LHCN-M2 (cell line): ENCODE measurements at places on chromosomes 13 and 19.
A peak's percentile ranks its signal among the peaks of the same experiment; 100 is the strongest.

DNA sequence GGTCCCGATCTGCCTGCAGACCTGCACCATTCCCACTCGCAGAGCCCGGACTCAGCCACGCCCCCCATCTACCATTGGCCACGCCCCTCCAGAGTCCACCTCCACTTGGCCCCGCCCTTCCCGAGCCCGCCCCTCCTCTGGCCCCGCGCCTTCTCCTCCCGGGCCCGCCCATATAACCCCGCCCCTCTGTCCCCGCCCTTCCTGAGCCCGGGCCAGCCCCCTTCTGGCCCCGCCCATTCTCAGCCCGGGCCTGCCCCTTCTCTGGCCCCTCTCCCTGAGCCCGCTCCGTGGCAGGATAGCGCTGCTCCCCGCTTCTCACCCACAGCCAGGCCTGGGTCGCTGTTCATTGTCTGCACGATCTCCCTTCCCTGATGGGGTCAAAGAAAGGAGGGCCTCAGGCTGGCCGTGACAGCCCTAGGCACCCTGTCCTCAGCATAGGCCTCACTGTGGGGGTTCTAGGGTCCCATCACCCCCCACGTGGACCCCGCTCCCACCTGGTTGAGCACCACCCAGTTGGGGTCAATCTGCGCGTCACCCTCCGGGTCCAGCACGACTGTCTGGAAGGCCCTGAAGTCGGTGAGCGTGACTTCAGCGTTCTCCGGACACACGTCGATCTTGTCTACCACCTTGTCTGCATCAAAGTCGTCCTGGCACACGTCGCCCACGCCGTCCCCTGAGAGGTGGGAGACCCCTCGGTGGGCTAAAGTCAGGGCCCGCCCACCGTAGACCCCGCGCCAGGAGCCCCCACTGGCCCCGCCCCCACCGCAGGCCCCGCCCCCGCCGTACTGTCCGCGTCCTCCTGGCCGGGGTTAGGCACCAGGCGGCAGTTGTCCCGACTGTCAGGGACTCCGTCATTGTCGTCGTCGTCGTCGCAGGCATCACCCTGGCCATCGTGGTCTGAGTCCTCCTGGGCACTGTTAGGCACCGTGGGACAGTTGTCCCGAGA lies 5.7 kb downstream of the COMP start:
- peak; percentile 45 for DNase-seq

- peak; percentile 82 for DNase-seq
Observed at GRCh38 chr19:2578901-2579677, 103.2 kb downstream of the GADD45B start.

GRCh38 chr13:40348096-40348679 lies 318.3 kb downstream of the FOXO1 start:
- DNase-seq, result no peak

DNA sequence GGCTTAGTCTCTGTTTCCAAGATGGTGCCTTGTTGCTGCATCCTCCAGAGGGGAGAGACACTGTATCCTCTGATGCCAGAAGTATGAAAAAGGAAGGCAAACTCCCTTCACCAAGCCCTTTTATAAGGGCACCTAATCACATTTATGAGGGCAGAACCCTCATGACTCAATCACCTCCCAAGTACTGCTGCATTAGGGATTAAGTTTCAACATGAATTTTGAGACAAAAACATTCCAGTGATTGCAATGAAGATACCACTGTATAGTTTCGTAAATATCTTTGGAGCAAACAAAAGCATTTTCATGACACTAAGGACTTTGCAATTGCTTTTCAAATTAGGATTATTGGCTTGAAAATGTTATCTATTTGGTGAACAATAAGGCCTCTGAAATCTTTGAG lies 63.8 kb downstream of the RNF17 start:
- no peak for DNase-seq

DNA sequence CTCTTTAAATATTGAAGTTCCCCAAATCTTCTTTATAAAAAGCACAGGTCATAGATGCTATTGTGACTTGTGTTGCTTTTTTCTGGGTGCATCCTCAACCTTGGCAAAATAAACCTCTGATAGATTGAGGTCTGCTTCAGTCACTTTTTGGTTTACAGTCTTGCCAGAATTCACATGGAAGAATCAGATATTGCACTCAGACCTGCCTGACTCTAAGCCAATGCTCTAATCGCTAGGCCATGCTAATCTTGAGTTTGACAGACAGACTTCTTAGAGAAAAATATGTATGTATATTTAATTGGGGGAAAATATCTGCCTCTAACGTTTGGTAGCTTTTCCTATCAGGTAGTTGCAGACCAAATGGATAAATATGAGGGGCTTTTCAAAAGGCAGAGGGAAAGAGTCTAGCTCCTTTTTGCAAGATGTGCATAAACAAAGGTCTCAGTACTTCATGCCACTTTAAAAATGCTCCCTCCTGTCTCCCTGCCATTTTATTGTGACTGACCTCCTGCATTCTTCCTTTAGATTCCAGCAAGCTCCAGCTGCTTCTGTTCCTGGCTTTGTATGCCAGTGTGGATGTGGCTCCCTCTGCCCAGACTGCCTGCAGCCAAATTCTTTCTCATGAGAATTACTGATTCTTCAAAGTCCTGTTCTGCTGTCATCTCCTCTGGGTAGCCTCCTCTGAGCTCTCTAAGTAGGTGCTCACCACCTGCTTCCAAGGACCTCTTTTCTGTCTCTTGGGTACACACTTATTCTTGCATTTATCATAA lies 42.4 kb upstream of the RFC3 start:
- no peak for DNase-seq

GRCh38 chr13:36369268-36370107 lies 23.3 kb upstream of the SPART start:
- DNase-seq, result no peak

GRCh38 chr19:47619763-47620162 lies 10.8 kb downstream of the BICRA start:
- DNase-seq, result no peak

DNA sequence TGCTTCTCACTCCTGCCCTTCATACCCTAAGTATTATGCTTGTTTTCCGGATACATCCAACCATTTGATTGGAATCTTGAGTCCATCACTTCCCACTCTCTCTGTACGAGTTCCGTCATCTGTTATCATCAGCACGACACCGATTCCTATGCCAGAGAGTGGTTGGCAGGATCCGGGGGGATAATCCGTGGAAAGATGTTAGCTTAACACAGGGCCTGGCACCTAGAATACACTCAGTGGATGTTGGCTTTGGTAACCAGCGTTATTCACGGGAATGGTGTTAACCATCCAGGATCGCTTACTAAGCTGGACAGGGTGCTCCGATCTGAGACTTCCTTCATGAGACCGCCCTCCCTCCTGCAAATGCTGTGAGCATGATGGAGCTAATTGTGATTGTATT lies 12.4 kb downstream of the VSTM2B start:
- no peak for DNase-seq

GRCh38 chr19:31054430-31054829 lies 294.8 kb downstream of the TSHZ3 start:
- DNase-seq, result peak; percentile 65

DNA sequence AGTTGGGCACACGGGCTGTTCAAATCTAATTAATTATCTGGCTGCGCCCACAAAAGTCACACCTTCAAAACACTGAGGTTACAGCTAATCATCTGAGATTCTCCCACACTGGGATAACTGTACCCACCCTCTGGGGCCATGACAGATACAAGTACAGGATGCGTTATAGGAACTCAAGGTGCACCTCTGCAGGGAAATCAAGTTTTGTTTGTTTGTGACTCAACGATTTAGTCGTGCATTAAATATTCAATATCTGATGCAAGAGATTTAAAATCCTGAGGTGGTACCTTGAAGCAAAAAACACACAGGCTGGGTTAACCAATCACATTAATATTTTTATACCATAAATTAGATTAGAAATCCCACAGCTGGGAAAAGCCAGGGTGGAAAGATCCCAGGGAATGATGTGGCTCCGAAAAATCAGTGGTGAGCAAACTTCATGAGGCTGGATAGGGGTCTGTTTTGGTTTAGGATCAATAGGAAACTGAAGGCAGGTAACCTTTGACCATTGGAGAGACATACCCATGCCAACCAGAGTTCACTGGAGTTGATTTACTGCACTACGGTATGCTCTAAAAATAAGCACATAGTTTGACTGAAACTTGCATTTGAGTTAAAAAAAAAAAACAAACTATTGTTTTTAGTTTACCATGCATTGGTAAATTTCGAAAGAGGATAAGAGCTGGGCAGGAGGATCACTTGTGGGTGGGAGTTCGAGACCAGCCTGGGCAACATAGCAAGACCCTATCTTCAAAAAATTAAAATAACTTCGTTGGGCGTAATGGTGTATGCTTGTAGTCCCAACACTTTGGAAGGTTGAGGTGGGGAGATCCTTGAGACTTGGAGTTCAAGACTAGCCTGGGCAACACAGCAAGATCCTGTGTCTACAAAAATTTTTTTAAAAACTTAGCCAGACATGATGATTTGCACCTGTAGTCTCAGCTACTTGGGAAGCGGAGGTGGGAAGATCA lies 23.9 kb upstream of the CEBPG start:
- no peak for DNase-seq

- peak; percentile 25 for DNase-seq
Observed at GRCh38 chr13:72782717-72783116, 784 bp downstream of the PIBF1 start.

DNA sequence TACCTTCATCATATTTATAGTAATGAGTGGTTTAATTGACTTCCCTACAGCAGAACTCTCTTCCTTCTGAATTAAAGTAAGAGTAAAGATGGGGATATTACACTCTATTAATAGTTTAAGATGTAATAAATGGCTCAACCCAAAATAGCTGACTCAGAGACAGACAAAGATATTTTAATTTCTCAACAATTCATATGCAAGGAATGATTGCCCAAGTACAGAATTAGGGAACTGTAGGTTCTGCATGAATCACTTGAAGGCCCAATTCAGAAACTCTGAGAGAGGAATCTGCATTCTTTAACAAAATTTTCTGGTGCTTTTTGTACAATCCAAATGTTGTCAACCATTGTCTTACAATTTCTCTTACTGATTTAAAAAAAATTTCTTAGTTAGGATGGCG lies 42.9 kb upstream of the PCDH9 start:
- DNase-seq, result peak; percentile 30

- no peak for DNase-seq
Observed at GRCh38 chr13:49545661-49546060, 39.7 kb downstream of the RCBTB1 start.

GRCh38 chr19:8592231-8593009 lies 15.2 kb upstream of the MYO1F start:
- DNase-seq, result peak; percentile 28

GRCh38 chr19:47430041-47430802 lies 10.9 kb upstream of the MEIS3 start:
- DNase-seq, result no peak

DNA sequence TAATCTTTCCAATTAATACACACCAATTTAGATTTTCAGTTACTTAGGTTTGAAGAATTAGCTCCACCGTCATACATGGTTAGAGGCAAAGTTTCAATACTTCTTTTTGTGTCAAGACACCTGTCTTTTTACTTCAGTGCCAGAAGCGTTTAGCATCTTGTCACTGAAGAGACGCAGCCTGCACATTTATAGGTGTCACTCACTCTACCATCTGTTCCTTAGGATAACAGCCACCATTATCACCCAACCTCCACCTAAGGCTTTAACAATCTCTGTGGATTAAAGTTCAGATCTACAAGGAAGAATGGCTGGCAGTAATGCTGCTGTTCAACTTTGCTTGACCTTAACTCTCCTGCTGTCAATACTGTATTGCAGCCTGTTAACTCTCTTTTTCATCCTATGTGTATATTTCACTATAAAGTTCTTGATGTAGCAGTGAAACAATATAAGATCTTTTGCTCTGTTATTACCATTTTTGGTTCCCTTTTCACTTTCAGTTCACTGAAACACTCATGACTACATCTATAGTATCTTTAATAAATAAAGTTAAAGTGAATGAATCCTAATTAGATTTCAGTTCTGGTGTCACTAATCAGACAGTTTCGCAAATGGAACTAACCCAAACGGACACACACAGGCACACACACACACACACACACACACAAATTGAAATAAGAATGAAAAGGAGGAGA lies 435.6 kb downstream of the PCDH9 start:
- DNase-seq, result no peak

GRCh38 chr13:41763782-41764181 lies 197.1 kb downstream of the VWA8 start:
- peak; percentile 18 for DNase-seq

DNA sequence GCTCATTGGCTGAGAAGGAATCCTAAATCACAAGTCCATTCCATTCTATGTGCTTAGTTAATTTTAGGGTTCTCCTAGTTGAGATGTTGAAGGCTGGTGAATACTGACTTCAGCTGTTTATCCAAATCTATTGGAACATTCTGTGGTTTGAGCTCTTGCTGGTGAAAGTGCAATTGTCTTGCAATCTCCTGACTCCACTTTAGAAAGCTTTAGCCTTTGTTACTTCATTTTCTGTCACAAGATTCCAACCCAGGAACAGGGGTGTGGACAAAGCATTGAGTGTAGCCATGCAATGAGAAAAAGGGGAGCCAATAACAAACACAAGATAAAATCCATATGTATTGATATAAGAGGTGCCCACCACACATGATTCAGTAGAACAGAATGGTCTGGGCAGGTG lies 15.0 kb downstream of the CEACAM21 start:
- DNase-seq, result no peak

DNA sequence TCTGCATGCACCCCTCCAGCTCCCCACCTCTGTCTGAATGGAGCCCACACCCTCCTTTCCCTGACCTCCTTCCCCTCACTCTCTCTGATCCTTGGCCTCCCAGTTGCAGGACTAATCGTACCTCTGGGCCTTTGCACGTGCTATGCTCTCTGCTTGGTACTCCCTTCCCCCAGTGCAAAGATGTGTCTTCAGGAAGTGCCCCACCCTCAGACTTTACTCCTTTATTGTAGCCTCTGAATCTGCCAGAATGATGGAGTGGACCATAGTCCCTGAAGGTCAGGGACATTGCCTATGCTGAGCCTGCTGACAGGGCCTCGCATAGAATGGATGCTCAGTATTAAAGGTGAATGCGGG lies 1.3 kb upstream of the JUND start:
- DNase-seq, result no peak

GRCh38 chr13:31201341-31202031 lies 1.7 kb downstream of the B3GLCT start:
- DNase-seq, result peak; percentile 58

DNA sequence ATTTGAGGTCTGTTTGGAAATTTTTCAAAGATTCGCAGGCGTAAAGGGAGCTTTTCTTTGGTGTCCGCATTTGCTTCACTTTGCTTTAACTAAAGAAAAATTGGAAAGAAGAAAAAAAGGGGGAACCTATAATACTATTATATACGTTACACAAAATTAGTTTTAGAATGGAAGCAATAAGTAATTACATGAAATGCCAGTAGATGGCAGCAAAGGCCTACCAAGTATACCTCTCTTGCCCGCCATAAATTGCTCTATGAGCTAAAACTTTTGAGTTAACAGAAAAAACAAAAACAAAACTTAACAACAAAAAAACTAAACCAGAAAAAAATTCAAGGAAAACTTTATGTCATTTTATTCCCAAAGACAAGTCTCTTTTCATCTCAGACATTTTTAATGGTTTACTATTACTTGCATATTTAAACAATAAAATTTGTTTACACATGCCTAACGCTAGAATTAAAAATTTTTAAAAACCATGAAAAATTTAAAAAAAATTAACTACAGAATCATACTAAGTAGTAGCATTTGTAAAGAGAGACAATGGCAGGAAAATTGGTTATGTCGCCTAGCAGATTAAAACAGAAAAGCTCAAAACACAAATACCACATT lies 271.4 kb downstream of the NALCN start:
- peak; percentile 55 for DNase-seq
